ENCODE measurements at places on chromosomes 3 and 15.

DNA sequence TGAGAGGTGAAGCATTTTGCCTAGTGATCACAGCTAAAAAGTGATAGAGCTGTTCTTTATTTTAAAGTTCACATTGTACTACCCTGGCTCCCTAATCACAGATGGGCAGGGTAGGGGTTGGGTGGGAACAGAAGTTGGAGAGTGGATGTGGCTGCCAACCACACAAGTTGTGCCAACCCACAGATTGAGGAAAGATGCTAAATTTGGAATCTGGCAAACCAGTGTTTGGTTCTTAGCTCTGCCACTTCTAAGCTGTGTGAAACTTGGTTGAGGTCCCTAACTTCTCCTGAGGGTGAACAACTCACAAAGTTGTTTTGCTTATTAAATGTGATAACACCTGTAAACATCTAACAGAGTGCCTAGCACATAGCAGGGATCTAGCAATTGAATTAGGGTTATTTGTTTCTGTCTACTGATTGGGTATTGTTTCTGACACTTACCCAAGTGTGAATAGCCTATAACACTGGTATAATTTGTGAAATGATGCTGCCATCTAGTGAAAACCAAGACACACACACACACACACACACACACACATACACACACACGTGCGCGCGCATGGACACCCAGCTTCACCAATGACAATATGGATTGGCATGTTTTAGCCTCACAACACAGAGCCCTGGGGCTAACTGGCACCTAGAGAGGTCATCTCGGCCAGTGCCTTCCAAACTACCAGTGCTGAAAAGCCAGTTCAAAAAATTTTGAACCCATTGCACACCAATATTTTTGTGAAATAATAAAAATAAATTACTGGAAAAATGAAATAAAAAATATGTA lies 25.3 kb downstream of the ADGRG7 start:
- DNase-seq: no peak

- DNase-seq: no peak
Measured at GRCh38 chr3:114834175-114834940, 312.7 kb downstream of the ZBTB20 start.

- DNase-seq: no peak
Measured at GRCh38 chr3:171890398-171890797, 47.2 kb downstream of the TMEM212 start.

GRCh38 chr3:32501783-32502117 lies 902 bp downstream of the CMTM6 start:
- DNase-seq: no peak

DNA sequence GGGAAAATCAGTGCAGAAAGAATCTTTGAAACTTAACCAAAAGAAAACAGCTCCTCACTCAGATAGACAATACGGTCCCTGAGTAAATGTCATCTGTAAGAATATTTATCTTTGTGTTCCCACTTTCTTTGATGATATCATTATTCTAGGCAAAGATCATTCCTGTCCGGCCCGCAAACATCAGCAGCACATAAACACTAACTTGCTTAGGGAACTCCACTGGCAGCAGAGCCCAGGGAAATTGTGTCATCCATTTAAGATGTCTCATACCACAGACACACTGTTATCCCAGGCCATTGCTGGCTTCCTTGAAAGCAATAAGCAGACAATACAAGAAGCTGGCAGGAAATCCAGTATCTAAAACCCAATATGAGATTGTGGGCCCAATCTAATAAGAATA lies 20.1 kb upstream of the CD96 start:
- peak; percentile 58 for DNase-seq

DNA sequence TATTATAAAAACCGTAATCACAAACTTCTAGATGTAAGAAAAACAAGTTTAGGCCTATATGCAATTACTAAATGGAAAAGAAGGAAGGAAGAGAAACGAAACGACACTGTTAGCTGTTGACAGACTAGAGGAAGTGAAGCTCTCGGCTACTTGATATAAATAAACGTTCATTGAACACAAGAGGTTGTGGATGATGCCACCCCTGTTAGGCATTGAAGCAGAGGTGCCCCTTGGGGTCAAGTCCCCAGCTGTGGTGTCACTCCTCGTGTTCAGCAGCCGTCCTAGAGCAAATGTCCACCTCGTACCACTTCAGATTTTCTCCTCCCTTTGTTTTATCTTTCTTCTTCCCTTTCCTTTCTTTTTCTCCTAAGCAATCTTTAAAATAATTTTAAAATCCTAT lies 146.5 kb upstream of the UBE2E1 start:
- DNase-seq: no peak

DNA sequence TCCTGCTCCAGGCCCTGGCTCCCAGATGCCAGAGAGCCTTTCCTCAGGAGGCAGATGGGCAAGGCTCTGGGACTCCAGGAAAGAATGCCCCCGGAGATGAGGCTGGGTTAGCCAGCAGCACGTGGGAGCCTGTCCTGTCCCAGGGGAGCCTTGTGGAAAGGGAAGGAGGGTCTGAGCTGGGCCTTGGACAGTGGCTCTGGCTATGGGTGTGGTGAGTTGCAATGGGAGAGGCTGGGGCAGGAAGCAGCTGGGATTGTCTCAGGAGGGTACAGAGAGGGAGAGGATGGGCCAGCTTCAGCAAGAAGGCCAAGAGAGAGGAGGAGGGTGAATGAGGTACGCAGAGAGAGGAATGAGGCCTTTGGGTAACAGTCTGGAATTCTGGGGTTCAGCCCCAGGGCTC lies 17.4 kb upstream of the CACNA2D2 start:
- no peak for DNase-seq

DNA sequence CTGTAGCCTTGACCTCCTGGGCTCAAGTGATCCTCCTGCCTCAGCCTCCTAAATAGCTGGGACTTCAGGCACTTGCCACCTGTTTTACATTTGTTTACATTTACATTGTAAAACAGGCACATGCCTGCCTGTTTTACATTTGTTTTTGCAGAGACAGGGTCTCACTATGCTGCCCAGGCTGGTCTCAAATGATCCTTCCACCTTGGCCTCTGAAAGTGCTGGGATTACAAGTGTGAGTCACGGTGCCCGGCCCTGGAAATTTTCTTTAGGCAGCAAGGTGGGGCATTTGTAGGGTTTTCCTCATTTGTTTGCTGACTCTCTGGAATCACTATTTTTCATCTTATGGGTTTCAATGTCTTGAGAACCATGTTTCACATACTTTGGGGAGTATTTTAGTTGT lies 25.0 kb downstream of the PIF1 start:
- no peak for DNase-seq

GRCh38 chr3:16067837-16068471 lies 106.5 kb upstream of the GALNT15 start:
- peak; percentile 89 for DNase-seq

GRCh38 chr15:99692825-99693224 lies 40.4 kb downstream of the LYSMD4 start:
- DNase-seq: no peak

DNA sequence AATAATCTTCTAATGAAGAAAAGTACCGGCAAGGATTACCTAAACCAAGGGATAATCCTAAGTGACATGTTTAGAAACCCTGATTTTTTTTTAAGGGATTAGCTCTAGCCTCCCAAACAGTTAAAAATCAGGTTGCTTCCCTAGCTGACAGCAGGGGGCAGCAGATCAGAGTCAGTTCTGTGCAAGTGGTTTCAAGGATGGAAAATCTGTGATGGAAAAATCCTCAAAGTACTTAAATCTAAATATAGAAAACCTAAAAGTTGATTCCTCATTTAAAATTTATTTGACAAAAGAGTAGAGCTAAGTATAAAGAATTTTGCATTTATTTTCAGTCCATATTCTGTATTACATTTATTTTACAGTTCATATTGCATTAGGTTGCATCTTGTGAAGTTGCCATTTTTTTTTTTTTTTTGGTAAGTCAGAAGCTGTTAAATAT lies 107.6 kb downstream of the PEX5L start:
- DNase-seq: peak; percentile 23

DNA sequence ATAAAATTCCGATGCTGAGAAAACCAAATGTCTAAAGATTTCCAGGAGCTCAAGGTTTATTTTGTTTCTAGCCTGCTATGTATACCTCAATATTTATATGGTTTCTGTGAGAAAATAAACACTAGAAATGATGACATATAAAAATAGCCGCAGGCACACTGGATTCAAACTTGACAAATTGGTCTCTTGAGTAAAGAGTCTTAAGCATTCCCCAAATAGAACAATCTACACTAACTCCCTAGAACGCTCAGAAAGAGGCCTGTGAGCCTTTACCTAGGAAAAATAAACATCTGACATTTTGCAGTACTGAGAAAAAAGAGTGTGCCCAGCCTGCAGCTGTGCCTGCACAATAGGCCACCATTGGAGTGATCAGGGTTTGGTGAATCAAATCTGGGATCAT lies 75.2 kb downstream of the NEK10 start:
- DNase-seq: no peak

DNA sequence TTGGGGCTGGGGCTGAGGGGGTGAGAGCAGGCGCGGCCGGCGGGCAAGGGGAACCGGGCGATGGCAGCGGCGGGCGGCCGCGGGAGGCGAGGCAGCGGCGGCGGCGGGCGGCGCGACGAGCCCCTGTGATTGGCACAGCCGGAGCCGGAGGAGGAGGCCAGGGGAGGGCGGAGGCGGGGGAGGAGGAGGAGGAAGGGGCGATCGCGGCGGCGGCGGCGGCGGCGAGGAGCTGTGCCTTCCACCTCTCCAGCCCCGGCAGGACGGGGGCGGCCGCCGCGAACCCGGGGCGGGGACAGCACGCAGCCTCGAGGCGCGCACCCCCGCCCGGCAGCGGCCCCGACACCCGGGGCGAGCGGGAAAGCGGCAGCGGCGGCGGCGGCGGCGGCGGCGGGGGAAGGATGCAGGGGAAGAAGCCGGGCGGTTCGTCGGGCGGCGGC lies at the start of gene SLCO3A1:
Gene SLCO3A1, plus strand, starts transcription at position 198 of the 437 bp plus-strand sequence.
- DNase-seq: peak; percentile 6

DNA sequence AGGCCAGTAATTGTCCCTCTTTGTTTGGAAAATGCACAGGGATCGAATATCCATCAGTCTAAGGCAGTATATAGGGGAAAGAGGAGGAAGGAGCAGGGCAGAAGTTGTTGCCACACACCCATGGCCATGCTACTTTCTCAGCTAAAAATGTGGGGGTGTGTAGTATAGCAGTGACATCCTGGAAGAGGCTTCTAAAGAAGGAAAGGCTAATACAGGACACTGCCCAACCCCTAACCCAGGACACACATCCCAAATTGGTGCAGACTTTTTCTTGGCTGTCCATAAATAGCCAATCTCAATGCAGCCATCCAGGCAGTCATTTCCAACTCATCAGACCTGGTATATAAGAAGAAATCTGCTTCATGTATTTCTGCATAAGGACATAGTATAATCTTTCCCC lies 33.1 kb upstream of the LRRN1 start:
- DNase-seq: no peak
